ENCODE measurements at places on chromosomes 1 and 21.

- DNase-seq = no peak
Observed at GRCh38 chr1:218815076-218815475, 358.6 kb upstream of the LYPLAL1 start.

- DNase-seq = no peak
Observed at GRCh38 chr1:206447792-206448191, 22.5 kb upstream of the IKBKE start.

GRCh38 chr1:150875197-150876118 is 941 bp downstream of the ARNT start:
- no peak for DNase-seq

DNA sequence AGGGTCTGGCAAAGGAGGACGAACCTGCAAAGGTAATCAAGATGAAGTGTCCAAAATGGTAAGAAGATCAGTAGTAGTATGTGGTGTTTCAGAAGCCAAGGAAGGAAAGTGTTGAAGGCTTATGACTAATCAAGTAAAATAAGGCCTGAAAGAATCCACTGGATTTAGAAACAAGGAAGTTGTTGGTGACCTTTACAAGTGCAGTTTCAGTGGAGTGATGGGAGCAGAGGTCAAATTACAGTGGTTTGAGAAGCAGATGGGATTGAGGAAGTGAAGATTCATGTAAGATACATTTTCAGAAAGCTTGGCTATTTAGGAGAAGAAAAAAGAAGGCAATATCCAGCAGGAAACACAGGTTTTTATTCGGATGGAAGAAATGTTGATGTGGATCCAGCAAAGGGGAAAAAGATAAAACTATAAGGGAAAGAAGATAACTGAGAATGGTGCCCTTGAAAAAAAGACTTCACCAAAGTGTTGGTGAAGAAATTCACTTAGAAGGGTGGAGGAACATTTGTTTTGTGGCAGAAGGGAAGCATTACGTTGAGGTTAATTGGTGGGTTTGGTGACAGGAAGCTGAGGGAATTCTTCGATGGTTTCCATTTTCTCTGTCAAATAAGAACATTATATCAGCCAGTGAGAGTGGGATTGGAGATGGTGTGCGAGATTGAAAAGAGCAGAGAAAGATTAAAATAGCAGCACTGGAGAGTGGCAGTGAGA is 2.1 kb downstream of the ARMH1 start:
- no peak for DNase-seq

DNA sequence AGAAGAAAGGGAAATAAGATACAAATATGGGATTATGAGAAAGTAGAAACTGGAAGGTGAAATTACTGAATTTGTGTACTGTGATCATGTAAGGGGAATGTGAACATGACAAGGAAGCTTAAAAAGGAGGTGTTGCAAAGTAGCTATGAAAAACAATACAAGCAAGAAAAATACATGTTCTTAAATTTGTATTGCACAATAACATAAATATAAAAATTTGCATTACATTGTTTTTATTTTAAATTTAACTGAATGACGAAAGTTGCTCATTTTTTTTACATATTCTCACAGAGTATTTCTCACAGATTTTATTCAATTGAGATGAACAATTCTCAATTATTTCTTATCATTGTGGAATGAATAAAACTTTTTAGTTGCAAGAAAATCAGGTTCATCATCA is 874.8 kb downstream of the AMY1C start:
- DNase-seq = no peak

- DNase-seq = no peak
Observed at GRCh38 chr1:3415260-3416090, 39.0 kb upstream of the ARHGEF16 start.

DNA sequence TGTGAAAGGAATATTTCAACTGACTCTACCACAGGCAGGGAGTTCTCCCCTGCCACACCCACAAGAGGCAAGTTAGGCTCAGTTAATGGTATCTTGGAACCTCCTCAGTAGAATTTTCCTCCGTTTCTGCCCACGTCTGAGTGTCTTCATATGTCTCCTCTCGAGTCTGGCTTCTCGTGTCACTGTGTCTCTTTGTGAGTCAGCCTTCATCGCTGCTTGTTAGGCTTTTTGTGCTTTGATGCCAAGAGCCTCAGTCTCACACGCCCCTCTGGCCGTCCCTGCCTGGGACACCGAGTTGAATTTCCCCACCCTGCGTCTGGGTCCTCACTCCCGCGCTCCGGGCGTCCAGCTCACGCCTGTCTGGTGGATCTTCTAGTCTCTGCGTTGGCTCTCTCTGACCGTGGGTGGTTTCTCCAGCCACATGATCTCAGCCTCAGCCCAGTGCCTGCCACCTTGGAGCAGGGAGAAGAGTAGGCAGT is 125.7 kb upstream of the GADD45A start:
- DNase-seq = no peak

DNA sequence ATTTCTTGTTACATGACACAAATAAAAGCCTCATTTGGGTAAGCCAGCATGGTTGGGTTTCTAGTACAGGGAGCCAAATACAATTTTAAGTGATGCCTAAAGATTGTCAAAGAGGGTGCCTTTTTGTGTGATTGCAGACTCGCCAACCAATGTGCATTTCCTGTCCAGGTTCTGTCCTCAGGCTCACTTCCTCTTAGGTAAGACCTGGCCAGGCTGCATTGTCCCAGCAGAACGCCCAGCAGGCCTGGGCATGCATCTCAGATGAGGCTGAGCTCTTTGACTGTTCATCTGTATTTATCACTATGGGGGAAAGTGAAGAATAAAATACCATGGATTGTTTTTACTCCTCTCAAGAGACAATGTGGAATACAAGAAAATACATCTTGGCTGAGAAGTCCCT is 49.7 kb downstream of the KCNC4 start:
- no peak for DNase-seq

DNA sequence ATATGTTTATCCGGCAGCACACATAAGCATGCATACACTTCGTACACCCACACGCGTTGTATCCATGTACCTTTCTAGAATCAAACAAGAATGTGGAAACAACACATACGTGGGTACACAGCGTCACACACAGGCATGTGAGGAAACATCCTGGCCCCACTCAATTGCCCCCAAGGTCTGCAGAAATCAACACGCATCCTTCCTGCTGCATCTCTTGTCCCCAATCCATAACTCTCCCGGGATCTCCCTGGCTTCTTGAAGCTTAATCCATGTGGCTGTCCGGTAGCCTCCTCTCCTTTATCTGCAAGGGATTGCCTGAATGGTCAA is 5.5 kb upstream of the TBX15 start:
- no peak for DNase-seq

DNA sequence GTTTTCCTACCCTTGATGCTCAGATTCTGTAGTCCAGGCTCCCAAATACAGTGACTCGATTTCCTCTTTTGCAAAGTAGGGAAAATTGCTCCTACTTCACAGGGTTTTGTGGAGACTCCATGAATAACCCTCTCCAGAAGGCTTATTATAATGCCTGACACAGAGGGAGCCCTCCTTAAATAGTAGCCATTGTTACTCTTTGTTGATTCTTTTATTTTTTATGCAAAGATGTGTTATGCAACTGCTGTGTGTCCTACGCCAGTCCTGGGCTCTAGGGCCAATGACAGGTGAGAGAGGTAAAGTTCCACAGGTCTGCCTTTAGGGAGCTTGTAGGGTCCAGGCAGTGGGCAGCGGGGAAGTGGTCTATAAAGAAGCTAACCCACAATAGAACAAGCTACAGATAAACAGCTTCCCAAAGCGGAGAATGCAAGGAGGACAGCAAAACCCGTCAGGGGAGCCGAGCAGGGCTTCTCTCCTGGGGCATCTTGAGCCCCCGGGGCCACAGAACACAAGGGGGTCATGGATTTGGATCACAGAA is 1.5 kb downstream of the AADACL3 start:
- no peak for DNase-seq

- DNase-seq = no peak
Observed at GRCh38 chr1:172781513-172782140, 122.7 kb downstream of the FASLG start.

- DNase-seq = no peak
Observed at GRCh38 chr21:45200581-45201296, 87.0 kb downstream of the POFUT2 start.

- no peak for DNase-seq
Observed at GRCh38 chr1:42450061-42450460, 5.8 kb downstream of the ZMYND12 start.

DNA sequence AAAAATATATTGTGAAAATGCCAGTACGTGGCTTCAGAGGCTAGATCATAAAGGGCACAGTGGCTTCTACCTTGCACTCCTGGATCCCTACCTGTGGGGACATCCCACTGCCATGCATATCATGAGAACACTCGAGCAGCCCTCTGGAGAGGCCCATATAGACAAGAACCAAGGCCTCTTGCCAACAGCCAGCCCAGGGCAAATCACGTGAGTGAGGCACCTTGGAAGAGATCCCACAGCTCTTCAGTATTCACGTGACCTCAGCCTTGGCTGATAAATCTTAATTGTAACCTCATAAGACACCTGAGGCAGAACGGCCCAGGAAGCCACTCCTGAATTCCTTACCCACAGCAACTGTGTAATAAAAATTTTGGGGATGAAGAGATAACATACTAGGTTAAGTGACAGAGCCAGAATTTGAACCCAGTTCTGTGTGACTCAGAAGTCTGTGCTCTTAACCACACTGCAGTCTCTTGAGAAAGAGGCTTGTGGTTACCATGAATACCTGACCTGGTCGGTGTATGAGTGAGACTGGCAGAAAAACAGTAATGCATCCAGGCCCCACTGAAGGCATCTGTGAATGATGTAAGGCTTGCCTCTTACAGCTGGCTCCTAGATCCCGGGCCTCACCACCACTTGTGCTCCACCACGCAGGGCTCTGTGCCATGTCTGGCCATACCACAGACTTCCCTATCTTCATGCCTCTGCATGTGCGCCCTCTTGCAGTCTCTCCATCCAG is 6.9 kb upstream of the A3GALT2 start:
- no peak for DNase-seq

DNA sequence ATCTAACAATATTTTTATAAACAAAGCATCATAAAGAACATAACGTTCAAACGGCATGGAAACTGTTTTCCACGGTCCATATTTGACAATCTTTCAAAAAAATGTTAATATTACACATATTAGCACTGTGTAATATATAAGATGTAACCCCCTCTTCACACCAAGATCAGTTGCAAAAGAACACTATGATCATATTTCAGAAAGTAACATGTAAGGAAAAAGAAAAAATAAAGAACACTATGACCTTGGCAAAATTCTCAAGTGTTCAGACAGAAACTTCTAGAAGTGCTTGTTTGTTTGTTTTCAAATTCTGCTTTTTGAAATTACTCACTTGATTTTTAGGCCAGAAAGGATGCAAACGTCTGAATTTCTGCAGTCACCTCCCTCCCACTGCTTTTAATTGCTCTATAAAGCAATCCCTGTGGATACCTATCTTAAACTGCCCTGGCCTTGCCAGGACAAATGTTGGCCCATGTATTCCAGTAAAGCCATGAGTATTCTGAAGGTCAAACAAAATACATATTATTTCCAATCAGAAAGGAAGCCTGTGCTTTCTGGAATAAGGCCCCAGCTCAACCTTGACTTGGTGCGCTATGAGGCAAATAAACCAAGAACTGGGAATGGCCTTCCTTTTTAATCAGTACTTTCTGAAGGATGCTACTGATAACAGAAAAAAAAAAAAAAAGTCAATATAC is 68.6 kb downstream of the TGFBR3 start:
- no peak for DNase-seq

DNA sequence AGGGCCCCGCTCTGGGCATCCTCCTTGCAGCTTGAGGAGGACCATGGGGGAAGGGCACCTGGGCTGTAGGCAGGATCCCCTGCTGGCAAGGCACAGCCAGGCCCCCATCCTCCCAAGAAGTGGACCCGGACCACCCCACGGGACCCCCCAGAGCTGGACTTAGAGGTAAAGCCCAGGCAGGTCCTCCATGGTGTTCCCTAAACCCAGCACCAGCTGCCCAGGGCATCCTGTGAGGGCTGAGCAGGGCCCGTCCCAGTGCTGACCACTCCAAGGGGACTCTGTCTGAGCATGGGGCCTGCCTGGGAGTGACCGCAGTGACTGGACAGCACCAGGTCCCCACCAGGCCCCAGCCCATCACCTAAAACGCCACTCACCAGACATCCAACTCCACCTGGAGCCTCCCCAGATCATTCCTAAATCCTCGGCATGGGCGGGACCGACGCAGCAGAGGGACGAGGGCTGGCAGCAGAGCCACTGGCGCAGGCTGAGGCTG is 21.3 kb downstream of the COL6A2 start:
- peak; percentile 20 for DNase-seq

DNA sequence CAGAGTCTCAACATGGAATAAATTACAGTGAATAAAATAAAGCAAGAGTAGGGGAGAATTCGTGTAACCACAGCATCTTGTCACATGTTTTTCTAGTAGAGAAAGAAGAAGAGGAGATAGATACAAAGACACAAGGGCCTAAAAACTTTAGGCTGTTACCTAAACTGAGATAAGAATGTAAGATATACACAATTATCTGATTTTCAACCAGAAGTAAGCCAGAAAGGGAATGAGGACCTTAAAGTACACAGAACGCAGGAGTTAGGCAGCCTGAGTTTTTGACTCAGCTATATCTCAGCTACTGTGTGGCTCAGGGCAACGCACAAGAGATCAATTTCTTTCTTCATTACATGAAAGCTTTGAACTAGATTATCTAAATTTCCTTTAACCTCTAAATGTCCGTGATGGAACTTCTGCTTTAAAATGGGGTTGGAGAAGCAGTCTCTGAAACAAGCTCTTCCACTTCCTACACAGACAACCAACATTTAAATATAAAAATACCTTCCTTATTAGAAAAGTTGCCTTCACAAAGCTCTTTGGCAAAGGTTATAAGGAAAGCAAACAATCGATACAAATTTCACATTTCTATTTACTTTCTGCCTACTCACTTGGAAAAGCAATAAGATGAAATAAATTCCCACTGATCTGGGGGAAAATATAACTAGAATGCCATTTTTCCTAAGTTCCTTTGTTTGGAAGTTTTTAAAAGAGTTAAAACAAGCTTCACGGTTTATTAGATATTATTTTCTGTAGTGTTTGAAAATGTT is 5.2 kb upstream of the RGS13 start:
- no peak for DNase-seq

Data from omental fat pad (tissue), 4 donors.